Left ventricle myocardium inferior (tissue), 1 donor: ENCODE measurements at places on chromosomes 13 and 19.
A peak's percentile ranks its signal among the peaks of the same experiment; 100 is the strongest.

DNA sequence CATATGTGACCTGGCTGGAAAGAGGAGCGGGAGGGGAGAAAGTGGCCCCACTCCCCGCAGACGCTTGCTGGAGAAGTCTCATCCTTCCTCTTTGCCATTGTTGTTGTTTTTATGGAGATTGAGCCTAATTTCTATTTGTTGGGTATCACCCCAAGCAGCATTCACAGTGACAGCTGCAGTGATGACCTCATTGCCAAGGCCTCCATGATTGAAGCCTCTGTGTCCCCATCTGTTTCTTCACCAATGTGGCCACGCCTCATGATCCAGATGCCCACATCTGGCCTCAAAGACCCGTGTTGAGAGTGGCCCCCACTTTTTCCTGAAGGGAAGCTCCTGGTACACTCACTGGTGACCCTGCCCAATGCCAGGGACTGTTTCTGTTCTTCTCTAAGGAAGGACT, 154.2 kb downstream of the SLC7A1 start:
- H3K36me3 ChIP-seq, result no peaks in the 10 kb centered on the region

DNA sequence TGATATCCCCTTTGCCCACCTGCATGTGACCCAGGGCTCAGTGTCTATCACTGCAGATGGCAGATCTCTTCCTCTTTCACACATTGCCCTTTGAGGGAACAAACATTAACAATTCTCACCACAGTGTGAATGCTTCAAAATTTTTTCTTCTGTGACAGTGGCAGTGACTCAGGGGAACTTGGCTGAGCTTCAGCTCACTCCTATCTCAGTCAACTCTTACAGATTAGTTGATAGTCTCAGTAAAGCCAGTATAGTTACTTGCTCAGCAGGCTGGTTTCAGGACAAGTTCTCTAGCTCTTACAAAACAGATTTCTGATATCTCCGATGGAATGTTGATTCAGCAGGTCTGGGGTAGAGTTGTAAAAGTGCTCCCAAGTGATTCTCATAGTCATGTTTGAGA, 166.9 kb downstream of the DLEU7 start:
- peak overlapping the region; percentile 13 for H3K27ac ChIP-seq
- peaks cover 21% of the 10 kb centered on the region for H3K4me1 ChIP-seq
- DNase-seq, result no peak
- no peak overlapping the region for H3K4me3 ChIP-seq

DNA sequence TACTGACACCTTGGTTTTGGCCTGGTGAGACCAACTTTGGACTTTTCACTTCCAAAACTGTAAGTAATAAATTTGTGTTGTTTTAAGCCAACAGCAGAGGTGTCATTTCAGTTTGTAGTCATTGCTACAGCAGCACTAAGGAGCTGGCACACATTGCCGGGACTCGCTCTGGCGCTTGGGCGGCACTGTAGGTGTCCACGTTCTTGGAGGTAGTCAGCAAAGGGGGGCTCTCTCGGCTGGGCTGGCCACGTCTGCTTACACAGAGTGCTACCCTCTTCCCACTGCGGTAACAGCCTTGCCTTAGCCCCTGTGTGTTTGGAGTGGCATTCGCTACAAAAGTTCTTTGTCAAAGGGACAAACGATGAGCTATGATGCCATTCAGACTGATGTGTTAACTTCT, 44.7 kb downstream of the HTR2A start:
- no peak overlapping the region for H3K27ac ChIP-seq
- DNase-seq, result no peak
- H3K4me1 ChIP-seq, result peaks cover 4% of the 10 kb centered on the region
- H3K27me3 ChIP-seq, result peaks cover 34% of the 10 kb centered on the region

- no peaks in the 10 kb centered on the region for H3K27me3 ChIP-seq
- peaks cover 21% of the 10 kb centered on the region for H3K4me1 ChIP-seq
- no peak overlapping the region for H3K27ac ChIP-seq
Measured at GRCh38 chr13:52130641-52131040, 1.8 kb upstream of the NEK5 start.

- H3K4me1 ChIP-seq, result peaks cover 6% of the 10 kb centered on the region
- H3K36me3 ChIP-seq, result no peaks in the 10 kb centered on the region
- H3K27ac ChIP-seq, result no peak overlapping the region
- peaks cover 27% of the 10 kb centered on the region for H3K27me3 ChIP-seq
- no peak overlapping the region for H3K4me3 ChIP-seq
Measured at GRCh38 chr13:49214917-49215376, 5.2 kb upstream of the MLNR start.
